H9 (cell line): ENCODE measurements at places on chromosomes 7 and 10. TPM values are rescaled to one million over a fixed set of nuclear protein-coding genes. Genes with fewer than 3 reads are reported as not detected.
A peak's percentile ranks its signal among the peaks of the same experiment; 100 is the strongest.

The PROSER2 gene
- 10.6 and 13.7 TPM in 2 replicates for total RNA-seq

- DNase-seq, result peak; percentile 12
Observed at GRCh38 chr10:48231178-48231577, 43.3 kb downstream of the FRMPD2 start.

DNA sequence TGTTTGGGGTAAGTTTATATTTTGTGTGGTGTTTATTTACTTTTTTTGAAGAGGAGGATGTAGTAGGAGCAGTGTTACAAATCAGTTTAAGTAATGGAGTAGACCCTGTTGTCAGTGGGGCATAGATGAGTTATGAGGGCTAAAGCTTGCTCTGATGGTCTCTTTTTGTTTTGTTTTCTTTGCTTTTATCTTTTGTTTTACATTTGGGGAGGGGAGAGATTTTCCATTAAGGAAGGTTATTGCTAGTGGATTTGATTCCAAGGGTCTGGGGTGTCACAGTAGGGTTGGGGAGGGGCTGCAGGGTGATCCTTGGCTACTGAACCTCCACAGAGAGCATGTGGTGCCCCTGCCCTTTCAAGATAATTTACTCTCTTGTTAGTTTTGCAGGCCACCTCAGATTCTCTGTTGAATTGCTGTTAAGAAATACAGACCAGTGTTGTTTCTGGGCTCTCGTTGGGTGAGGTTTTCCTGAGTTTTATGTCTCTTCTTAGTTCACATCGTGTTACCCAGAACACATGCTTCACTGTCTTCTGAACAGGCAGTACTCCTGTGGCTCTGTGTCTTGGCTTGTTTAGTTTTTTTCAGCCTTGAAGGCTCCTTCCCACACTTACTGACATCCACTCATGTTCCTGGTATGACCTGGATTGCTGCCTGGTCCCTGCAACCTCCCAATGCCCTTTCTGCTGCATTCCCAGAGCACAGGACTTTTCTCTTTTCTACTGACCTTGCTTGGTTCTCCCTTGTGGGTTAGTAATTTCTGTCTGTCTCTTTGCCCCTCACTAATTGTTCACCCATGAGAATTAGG, 4.2 kb downstream of the KIFBP start:
- no peak for DNase-seq

The CPED1 gene
- 0.13 and 0.15 TPM in 2 replicates for total RNA-seq

The ARHGAP22 gene
- 6.9 and 7.4 TPM in 2 replicates for total RNA-seq

The NKX6-2 gene
- 0.13 TPM in 2 replicates for total RNA-seq

The CHRM2 gene
- not detected in 2 replicates for total RNA-seq

DNA sequence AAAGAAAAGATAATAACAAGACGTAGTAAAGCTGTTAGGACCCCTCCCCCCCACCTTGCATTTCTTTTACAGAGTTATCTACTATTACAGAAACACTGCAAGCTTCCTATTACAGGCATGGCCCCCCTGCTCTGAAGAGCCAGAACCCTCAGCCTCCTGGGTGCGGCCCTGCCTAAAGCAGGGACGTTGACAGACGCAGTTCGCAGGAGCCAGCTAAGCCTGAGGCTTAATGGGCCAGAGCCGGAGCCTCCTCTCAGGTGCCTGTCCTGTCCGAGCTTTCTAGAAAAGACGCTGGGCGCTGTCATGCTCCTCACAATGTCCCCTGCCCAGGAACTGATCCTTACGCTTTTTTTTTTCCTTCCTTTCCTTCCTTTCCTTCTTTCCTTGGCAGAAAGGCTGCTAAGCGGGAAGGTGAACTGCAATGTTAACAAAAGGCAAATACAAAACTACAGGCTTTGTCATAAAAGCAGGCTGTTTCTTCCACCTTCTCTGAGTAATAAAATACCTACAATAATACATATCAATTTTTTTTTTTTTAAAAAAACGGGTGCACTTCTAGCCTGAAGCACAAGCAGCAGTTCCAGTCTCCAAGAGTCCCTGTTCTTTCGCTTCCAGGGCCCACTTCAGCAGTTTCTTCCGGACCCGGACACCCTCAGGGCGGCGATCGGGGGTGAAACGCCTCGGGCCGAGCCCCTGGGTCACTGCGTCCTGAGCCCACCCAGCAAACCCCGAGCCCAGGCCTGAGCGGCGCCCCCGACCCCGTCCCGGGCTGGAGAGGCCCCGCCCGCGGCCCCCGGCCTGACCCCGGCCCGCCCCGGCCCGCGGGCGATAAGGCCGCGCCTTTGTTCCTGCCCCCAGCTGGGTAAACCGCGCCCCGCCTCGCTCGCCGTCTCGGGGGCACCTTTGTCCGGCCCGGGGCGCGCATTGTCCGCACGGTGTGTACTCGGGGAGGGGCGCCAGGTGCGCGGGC, 11.2 kb downstream of the MNX1 start:
- no peak for DNase-seq

The PNLIPRP3 gene
- not detected in 2 replicates for total RNA-seq

- DNase-seq, result no peak
Observed at GRCh38 chr10:23412223-23412622, 26.7 kb upstream of the OTUD1 start.

DNA sequence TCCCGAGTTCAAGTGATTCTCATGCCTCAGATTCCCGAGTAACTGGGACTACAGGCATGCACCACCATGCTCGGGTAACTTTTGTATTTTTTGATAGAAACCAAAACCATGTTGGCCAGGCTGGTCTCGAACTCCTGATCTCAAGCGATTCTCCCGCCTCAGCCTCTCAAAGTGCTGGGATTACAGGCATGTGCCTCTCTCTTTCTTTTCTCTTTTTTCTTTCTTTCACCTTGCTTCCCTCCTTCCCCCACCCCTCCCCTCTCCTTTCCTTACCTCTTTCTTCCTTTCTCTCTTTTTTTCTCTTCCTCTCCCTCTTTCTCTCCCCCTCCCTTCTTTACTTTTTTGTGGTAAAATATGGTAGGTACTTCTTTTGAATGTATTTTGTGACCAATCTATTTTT, 62.2 kb downstream of the ANKRD61 start:
- DNase-seq, result no peak

DNA sequence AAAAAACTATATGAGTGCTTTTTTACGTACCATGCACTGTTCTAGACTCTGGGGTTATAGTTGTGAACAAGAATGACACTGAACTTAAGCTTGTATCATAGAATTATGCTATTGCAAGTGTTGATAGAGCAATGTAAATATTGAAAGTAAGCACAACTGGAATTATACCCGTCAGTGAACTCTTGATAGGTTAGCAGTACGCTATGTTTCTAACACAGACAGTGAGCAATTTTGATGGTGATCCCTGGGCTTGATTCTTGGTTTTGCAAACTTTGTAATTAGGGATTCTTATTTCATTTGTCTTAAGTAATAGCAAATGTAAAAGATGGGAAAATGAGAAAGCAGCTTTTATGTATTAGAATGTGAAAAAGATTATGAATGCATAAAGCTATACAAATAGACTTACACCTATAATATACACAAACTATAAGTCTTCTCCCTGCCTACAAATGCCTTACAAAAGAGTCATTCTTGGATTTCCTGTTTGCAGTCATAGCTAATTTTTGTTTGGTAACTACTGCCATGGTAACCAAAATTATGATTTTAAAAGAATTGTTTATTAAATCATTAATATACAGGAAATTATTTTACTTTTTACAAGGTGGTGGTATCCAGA, 6.7 kb downstream of the TES start:
- DNase-seq, result no peak

GRCh38 chr7:43615558-43616145, 32.7 kb downstream of the STK17A start:
- no peak for DNase-seq

The SPDYE9 gene
- not detected in 2 replicates for total RNA-seq

GRCh38 chr10:51675088-51675487, 24.3 kb downstream of the CSTF2T start:
- DNase-seq, result no peak

DNA sequence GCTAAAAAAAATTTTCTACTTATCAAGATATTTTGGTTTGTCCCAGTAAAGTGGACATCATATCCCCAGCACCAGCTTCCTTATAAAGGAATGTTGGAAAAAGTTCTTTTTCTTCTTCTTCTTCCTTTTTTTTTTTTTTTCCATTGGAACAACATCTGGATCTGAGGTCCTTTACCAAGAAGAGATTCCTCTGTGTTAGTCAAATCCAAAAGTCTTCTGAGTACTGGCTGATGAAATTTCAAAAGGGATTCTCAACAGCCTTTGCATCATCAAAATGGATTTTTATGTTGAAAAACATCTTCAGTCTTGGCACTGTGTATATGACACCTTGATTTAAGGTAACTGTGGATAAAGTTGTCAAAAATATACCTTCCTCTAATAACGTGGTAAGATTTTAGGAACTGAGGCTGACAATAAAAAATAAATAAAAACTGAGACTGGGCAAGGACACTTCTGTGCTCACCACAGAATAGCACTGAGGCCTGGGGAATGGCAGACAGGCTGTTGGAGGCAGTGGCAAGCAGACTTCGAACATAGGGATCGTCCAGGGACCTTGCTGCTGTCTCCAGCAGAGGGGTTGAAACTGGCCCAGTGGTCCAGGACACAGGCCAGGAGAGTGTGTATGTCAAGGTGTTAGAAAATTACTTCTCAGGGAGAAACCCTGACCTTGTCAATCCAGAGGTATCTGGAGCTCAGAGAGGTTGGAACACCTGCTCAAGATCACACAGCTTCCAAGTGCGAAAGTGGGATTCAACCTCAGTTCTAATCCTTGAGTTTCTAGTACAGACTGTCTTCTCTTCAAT, 130.4 kb downstream of the PTPN20 start:
- DNase-seq, result no peak

DNA sequence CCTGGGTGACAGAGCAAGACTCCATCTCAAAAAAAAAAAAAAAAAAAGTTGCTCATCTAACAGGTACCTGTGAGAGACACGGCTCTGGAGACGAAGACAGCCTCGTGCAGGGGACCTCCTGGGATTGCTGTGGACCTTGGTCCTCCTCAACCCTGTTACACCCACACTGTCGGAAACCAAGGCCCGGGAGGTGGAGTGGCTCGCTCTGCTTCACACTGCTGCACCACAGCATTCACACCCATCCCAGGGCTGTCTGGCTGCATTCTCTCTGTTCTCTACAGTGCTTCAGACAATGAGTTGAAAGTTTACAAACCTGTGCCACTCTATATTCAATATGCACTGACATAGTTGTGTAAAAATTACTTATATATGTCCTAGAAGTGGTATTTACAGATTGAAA, 101.0 kb upstream of the TNS3 start:
- DNase-seq, result no peak

The CRHR2 gene
- total RNA-seq, result 0.07 and 0.13 TPM in 2 replicates

DNA sequence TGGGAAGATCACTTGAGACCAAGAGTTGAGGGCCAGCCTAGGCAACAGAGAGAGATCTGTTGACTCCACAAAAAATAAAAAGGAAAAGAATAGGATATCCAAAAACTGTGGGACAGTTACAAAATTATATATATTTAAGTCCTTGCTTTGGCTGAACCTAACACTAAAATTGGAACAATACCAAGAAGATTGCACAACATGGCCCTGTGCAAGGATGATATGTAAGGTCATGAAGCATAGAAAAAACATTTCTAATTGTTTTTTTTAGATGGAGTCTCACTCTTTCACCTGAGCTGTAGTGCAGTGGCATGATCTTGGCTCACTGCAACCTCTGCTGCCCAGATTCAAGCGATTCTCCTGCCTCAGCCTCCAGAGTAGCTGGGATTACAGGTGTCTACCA, 139.0 kb downstream of the TPST1 start:
- DNase-seq, result no peak

DNA sequence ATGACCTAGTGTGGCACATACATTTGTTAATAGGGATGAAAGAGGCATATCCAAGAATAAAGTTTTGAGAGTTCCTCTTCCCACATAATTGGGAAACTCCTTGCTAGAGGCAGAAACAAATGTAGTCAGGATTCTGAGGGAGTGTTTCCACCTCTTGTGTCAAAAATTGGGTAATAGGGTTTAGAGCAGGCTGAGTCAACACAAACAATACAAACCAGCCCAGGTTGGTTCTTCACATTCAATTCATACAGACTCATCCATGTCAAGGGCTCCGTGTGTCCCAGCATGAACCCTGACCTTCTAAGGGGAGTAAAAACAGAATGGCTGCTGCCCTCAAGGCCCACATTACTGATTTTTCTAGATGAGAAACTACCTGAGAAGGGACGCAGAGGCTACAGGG, 75.3 kb downstream of the GLI3 start:
- DNase-seq, result no peak

- DNase-seq, result no peak
Observed at GRCh38 chr7:166338-167060, 25.9 kb upstream of the FAM20C start.

GRCh38 chr7:22861576-22861975, 38.9 kb upstream of the TOMM7 start:
- DNase-seq, result no peak

GRCh38 chr10:131418681-131419080, 107.2 kb upstream of the TCERG1L start:
- DNase-seq, result no peak

- DNase-seq, result no peak
Observed at GRCh38 chr10:32379950-32380551, 33.1 kb upstream of the EPC1 start.

DNA sequence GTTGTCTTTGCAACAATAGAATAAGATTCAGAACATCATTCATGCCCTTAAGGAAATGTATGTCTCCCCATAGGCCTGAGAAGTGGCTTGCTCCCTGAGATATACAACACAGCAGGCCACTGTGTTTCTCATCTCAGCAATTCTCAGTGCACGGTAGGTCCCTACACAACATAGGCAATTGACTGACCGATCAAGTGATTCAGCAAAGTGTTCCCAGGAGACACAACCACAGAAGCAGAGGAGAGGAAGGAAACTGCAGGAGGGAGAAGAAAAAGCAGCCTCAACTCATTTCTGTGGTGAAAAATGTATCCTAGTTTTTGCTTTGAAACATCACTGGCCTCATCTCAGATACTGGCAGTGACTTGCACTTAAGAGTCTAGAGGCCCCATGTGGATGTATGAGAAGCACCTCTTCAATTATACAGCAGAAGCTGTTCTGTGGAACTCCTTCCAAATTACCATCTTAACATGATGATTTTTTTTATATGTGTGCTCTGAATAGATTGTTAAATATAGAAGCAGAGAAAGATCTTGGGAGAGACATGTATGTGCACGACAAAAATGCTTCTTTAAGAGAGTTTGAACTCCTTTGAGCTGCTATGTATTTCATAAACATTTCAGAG, 306.8 kb downstream of the XPNPEP1 start:
- no peak for DNase-seq

DNA sequence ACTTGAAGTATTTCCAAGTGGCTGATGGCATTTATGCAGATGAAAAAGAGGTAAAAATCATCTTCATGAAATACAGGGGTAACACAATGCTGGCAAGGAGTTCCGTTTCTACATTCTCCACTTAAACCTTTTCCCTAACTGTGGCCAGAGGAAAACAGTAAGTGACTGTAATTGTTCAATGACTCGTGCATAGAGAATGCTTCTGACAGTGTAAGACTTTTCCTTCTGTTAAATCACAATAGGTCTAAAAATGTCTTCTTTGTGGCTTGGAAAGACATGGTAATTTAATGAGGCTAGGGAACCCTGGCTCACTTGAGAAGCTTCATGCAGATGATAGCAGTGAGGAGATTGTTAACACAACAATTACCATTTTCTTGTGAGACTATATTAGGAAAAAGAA, 50.3 kb upstream of the RSU1 start:
- DNase-seq, result no peak

- DNase-seq, result no peak
Observed at GRCh38 chr10:43386549-43386948, 15.1 kb downstream of the FXYD4 start.

The AVL9 gene
- 35.0 and 38.7 TPM in 2 replicates for total RNA-seq

The FAM20C gene
- 57.2 and 62.6 TPM in 2 replicates for total RNA-seq

- DNase-seq, result no peak
Observed at GRCh38 chr10:74892839-74893238, 66.4 kb downstream of the KAT6B start.

GRCh38 chr7:17965603-17966002, 25.3 kb upstream of the SNX13 start:
- no peak for DNase-seq

The CCL24 gene
- total RNA-seq, result not detected in 2 replicates
